Central memory CD8-positive, alpha-beta T cell (primary cell): ENCODE measurements at places on chromosomes 5 and 9.

DNA sequence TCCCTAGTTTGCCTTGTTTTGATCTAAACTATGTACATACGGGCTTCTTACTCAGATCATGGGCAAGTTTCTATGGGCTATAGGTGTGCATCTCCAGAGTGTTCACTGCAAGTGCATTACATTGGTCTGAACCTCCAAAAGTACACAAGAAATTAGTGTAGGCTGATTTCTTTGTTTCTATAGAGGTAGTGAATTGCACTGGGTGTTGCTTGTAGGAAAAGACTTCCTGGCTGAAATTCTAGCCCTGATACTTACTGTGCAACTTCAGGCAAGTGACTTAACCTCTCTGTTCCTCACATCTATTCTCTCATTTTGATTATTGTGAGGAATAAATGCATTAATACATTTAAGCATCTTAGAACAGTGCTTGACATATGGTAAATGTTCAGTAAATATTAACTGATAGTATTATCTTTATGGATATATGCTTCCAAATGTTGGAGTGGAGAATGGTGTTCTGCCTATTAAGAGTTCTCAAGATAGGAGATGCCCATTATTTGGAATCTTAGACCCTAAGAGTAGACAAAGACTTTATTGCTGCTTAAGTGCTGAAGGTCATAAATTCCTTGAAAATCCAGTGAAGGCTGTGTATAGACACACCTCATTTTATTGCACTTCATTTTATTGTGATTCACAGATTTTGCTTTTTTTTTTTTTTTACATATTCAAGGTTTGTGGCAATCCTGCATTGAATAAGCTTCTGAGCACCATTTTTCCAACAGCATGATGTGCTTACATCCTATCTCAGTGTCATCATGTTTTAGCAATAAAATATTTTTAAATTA is 38.4 kb upstream of the TLR4 start:
- DNase-seq, result no peak
- no peaks in the 10 kb centered on the region for H3K4me1 ChIP-seq
- H3K4me3 ChIP-seq, result no peak overlapping the region

DNA sequence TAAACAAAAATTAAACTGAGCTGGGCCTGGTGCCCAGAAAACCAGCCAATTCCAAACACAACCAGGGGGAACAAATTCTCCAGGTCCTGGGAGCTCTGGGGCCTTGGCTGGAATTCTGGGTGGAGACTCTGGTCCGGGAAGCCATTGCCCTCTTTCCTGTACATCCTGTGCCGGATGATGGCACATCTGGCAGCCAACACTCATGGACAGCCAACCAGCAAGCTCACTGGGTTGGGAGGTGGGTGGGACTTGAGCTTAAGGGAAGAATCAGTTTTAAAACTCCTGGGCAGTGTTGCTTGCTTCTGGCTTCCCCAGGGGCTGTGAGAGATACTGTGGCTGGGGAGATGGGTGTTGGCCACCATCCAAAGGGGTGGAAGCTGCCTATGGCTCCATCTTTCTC is 56.1 kb downstream of the PCDH1 start:
- H3K27ac ChIP-seq, result no peak overlapping the region
- DNase-seq, result no peak
- peaks cover 32% of the 10 kb centered on the region for H3K27me3 ChIP-seq

DNA sequence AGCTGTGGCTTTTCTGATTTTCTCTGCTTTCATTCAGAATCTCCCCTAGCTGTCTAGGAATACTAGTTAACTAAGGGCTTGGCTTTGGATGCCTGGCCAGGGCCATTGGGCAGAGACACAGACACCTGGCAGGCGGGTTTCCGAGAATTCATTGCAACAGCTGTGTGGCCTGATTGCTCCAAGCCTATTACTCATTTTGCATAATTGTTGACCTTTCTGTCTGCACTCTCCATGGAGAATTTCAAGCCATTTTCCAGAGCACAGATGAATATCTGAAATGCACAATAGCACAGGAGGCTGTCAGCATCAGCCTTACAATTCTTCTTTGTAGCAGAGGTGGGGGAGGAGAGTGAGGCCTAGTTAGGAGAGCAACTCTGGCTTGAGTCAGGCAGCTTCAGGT is 310.5 kb downstream of the DMAC1 start:
- H3K4me3 ChIP-seq, result no peak overlapping the region
- H3K27ac ChIP-seq, result no peak overlapping the region
- H3K4me1 ChIP-seq, result no peaks in the 10 kb centered on the region
- no peaks in the 10 kb centered on the region for H3K27me3 ChIP-seq

DNA sequence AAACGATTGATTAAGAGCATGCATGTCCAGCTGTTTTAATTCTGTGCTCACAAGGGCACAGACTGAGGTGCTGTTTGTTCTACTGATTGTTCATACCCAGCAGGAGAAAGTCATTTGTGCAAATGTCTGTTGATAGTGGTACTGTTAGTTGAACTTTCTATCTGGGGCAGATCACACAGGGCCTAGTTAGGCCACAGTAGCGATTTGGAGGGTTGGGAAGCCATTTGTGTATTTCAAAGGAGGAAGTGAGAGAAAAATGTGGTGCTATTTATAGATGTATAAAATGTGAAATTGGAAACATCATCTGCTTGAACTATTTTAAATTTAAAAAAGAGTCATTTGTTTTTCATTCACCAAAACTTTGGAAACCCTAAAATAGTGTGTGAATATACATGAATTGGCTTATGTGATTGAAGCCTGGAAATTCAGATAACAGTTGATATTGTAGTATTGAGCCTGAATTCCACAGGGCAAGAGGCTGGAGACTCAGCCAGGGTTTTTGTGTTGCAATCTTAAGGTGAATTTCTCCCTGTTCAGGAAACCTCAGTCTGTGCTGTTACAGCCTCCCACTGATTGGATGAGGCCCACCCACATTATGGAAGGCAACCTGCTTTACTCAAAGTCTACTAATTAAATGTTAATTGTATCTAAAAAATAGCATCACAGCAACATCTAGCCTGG is 162.0 kb upstream of the CDKN2B start:
- DNase-seq, result no peak
- H3K4me1 ChIP-seq, result peaks cover 2% of the 10 kb centered on the region
- no peak overlapping the region for H3K4me3 ChIP-seq
- H3K36me3 ChIP-seq, result no peaks in the 10 kb centered on the region
- peaks cover 4% of the 10 kb centered on the region for H3K27me3 ChIP-seq

DNA sequence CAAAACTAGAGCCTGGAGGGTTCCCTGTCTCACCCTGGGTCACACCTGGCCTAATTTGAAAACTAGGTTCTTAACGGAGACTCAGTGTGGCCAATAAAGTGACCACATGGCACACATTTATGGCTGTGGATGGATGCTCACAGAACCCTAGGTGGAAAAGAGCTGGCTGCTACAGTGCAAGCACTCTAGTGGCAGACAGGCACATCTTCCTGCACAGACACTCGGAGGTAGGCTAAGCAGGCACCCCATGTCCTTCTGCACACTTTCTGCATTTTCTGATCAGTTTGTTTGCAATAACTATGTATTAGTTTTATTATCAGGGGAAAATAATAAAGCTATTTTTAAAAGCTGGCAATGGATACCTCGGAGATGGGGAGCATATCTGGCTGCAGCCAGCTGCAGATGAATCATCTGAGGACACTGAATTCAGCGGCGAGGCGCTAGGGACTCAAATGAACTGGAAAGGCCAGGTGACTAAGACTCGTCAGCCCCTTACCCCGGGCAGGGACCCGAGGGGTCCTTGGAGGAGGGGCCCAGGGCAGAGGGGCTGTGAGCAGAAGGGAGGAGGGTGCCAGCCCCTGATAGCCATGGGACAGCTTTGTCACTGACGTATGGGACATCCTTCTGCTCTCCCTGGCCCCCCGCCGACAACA is 96.2 kb downstream of the OLFM1 start:
- no peaks in the 10 kb centered on the region for H3K36me3 ChIP-seq
- no peak overlapping the region for H3K27ac ChIP-seq
- peaks cover 18% of the 10 kb centered on the region for H3K27me3 ChIP-seq
- no peak overlapping the region for H3K4me3 ChIP-seq
- no peak for DNase-seq
- H3K4me1 ChIP-seq, result no peaks in the 10 kb centered on the region

- no peaks in the 10 kb centered on the region for H3K4me1 ChIP-seq
- no peak for DNase-seq
- no peak overlapping the region for H3K4me3 ChIP-seq
- peaks cover 4% of the 10 kb centered on the region for H3K36me3 ChIP-seq
These were observed 934 bp upstream of the FCN1 start for GRCh38 chr9:134918646-134919045.

DNA sequence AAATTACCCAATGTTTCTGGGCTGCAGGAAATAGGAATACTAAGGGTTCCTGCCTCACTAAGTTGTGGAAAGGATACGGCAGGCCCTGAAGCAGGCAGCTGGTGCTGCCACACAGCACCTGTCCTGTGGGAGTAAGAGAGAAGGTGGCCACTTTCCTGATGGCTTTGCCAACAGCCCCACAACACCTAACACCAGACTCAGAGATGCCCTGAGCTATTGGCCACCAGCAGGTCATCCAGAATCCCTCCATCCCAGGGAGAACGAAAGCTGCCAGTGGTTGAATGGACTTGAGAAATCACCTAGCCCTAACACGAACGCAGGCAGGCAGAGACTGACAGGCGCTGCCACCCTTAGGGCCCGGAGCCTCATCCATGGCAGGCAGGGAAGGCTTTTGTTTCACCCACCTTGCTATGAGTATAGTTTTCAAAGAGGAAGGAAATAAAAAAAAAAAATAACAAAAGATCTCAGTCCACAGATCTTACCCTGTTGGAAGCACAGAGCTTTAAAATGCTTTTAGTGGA is 82.2 kb downstream of the DCP2 start:
- H3K4me3 ChIP-seq, result no peak overlapping the region
- H3K27me3 ChIP-seq, result no peaks in the 10 kb centered on the region
- H3K4me1 ChIP-seq, result peaks cover 24% of the 10 kb centered on the region
- no peak for DNase-seq
- no peaks in the 10 kb centered on the region for H3K36me3 ChIP-seq

DNA sequence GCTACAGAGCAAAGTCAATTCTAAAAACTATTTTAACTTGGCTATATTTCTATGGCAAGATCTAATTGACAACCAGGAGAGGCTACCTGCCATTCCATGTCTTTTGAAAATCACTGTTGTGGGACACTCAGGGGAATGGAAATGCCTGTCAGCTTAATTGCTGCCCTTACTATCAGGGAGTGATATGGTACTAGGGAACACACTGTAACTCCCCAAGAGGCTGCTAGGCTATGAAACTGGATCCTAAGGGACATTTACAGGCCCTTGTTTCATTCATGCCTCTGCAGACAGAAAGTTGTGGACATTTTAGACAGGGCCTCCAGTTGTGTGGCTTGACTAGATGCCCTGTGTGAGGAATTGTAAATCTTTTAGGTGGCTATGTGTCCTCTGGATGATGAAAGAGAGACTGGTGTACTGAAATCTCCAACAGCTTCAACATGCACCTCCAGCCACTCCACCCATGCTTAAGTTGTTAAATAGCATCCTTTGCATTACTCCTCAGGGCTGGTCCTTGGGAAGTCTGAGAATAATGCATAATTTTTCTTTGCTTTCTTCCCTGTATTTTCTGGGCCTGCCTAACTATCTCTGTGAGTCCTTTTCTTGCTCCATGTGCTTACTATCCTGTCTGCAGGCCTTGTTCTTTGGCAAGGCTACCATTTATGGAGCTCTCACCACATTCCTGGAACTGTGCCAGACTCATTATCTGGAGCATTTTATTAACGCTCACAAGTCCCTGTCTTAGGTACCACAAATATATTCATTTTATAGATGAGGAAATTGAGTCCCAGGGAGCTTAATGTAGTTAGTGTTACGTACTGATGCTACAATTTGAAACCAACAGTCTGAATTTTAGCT is 3.2 kb downstream of the MROH2B start:
- no peak overlapping the region for H3K27ac ChIP-seq
- DNase-seq, result no peak
- H3K4me1 ChIP-seq, result no peaks in the 10 kb centered on the region

DNA sequence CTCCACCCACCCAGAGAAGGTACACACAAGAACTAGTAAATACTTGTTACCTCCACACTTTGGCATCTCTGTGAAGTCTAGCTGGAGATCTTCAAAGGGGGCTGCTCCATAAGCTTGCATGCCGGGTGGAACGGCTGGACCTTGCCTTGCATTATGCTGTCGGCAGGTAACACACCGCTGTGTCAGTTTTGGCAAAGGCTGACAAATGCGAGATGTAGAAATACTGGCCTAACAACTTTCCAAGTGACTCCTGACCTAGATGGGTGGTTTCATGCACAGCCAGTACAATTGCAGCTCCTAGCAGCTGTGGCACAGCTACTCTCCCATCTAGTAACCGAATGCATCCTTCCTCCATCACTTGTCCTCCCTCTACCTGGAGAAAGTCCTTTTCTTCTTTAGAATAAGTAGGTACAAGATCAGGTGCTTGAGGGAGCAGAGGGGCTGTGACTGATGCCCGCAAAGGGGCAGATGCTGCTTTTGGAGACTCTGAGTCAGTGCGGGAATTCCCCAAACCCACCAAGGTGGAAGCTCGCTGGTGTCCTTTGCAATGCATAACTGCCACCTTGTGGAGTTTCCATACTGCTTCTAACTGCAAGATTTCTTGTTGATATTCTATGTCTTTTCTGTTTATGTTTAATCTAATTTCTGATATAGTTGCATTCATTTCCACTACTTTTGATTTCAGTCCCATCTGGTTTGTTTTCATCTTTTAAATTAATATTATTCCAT is 78.4 kb downstream of the TMEM161B start:
- no peaks in the 10 kb centered on the region for H3K27me3 ChIP-seq
- DNase-seq, result no peak
- no peak overlapping the region for H3K4me3 ChIP-seq
- no peaks in the 10 kb centered on the region for H3K4me1 ChIP-seq
- H3K27ac ChIP-seq, result no peak overlapping the region

- H3K27ac ChIP-seq, result no peak overlapping the region
- H3K27me3 ChIP-seq, result no peaks in the 10 kb centered on the region
- H3K4me1 ChIP-seq, result no peaks in the 10 kb centered on the region
- no peak for DNase-seq
- H3K36me3 ChIP-seq, result no peaks in the 10 kb centered on the region
These were observed 68.9 kb upstream of the EQTN start for GRCh38 chr9:27365707-27366376.

- DNase-seq, result no peak
- H3K4me1 ChIP-seq, result no peaks in the 10 kb centered on the region
- peaks cover 17% of the 10 kb centered on the region for H3K27me3 ChIP-seq
These were observed 72.0 kb upstream of the NR4A3 start for GRCh38 chr9:99749641-99750040.

GRCh38 chr9:105216440-105217178 is 27.8 kb upstream of the SLC44A1 start:
- no peaks in the 10 kb centered on the region for H3K4me1 ChIP-seq
- DNase-seq, result no peak
- peaks cover 25% of the 10 kb centered on the region for H3K27me3 ChIP-seq
- no peak overlapping the region for H3K27ac ChIP-seq
- no peak overlapping the region for H3K4me3 ChIP-seq

- no peak for DNase-seq
- H3K4me1 ChIP-seq, result peaks cover 20% of the 10 kb centered on the region
- peak overlapping the region; percentile 86 for H3K27ac ChIP-seq
- no peaks in the 10 kb centered on the region for H3K27me3 ChIP-seq
- peaks cover 14% of the 10 kb centered on the region for H3K36me3 ChIP-seq
- no peak overlapping the region for H3K4me3 ChIP-seq
These were observed 26.7 kb downstream of the F2R start for GRCh38 chr5:76742583-76742982.
